Fibroblast of skin of right biceps (primary cell): ENCODE measurements at places on chromosomes 3 and 15.

DNA sequence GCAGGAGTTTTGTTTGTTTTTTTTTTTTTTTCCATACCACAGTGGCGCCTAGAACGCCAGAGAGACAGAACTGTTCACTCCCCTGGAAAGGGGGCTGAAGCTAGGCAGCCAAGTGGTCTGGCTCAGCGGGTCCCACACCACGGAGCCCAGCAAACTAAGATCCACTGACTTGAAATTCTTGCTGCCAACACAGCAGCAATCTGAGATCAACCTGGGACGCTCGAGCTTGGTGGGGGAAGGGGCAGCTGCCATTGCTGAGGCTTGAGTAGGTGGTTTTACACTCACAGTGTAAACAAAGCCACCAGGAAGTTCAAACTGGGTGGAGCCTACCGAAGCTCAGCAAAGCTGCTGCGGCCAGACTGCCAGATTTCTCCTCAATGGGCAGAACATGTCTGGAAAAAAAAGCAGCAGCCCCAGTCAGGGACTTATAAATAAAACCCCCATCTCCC, 29.8 kb downstream of the SPICE1 start:
- no peak for DNase-seq

- no peak for DNase-seq
Observed at GRCh38 chr15:75887178-75887577, 16.5 kb upstream of the FBXO22 start.

DNA sequence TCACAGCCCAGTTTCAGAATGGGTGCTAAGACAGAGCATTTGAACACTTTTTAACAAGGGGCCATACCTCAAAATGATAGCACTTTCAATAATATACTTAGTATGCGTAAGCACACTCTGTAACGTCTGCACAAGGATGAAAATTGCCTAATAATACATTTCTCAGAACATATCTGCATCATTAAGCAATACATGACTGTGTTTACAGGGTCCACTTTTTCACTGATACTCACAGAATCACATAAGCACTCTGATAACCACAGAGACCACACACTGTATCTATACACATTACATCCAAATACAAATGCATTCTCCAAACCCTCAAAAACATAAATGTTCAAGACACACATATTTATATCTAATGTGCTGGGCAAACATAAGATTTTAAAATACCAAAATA, 79.8 kb downstream of the NR1I2 start:
- no peak for DNase-seq

GRCh38 chr3:48748754-48749153, 31.7 kb upstream of the IP6K2 start:
- no peak for DNase-seq

GRCh38 chr3:25151903-25152295, 276.2 kb upstream of the RARB start:
- DNase-seq, result peak; percentile 5

GRCh38 chr15:92184679-92185230, 208.9 kb upstream of the ST8SIA2 start:
- DNase-seq, result no peak

DNA sequence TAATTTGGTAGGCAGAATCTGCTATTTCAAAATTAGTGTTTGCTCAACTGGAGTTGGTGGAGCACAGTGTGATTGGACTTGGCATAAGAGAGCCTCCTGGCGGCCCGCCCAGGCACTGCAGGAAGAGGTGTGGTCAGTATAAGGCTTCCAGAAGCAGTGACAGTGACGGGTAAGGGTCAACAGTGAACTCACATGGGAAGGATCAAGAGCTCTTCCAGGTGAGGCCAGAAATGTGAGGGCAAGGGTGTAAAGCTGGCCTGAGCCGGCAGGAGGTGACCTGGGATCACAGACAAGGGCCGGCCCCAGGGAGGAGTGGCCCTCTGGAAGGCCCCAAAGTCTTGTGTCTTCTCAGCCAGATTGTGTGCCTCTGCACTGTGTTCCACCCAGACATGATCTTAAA, 93.2 kb upstream of the RNF7 start:
- DNase-seq, result peak; percentile 53

DNA sequence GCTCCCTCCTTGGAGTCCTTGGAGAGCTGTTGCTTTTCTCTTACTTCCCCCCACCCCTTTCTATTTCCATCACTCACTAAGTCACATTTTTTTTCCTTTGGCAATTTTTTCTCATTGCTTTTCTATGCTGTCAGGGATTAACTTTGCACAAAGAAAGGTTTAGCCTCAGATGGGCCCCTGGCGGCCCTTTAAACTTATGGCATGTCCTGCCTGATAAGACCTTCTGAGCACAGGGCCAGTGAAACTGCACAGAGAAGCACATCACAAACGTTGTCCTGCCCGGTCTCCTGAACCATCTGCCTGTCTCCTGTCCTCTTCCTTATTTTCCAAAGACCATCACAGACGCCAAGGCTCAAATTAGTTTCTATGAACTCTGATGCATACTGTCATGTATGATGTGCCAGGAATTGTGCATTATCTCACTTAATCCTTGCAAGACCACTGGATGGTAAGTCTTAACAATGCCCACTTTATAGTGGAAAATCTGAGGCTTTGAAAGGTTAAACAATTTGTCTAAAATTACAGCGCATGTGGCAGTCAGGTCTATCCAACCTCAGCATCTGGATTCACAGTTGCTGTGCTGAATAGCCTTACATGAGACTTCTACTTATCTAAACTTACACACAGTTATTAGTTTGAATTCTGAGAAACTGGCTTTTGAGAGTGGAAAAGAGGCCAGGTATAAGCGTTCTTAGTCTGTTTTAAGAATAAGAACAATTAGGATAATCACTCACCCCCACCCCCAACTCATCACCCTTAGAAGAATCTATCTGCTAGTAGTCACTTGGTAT, 648.1 kb downstream of the NTRK3 start:
- no peak for DNase-seq

DNA sequence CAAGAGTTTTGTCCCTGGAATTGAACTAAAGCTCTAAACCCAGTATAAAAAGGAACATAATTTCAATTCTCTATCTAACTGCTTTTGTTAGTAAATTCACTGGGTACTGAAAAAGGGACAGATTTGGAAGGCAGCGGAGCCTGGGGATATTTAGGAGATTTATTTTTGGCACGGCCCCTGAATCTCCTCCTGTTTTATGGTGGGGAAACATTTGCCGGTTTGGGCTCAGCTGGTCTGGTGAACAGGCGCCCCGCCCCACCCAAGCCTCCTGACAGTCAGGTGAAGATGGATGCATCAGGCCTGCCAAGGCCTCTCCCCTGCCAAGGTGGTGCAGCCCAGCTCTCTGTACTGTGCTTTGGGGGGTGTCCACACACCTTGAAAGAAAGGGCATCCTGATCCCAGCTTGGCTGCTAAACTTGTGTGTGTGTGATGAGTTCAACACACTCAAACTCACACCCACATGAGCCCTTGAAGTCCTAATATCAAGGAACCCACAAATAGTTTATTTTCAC, 46.3 kb downstream of the EBLN2 start:
- DNase-seq, result no peak

DNA sequence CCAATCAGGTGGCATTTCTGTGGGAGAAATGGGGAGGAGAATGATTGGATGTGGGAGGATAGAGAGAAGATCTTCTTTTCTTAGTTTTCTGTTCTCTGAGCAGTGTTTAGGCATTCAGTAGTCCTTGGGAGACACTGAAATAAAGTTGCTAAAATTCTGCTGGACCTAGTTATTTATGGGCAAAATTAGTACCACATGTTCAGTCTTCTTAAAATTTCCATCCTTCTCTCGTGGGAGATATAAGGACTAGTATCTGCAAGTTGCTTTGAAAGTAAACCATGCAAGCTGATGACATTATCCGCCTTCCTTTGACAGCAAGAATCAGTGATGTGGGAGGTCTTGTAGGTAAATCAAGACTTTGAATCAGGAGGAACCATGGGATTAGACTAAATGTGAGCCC, 19.9 kb upstream of the CHST2 start:
- DNase-seq, result no peak

DNA sequence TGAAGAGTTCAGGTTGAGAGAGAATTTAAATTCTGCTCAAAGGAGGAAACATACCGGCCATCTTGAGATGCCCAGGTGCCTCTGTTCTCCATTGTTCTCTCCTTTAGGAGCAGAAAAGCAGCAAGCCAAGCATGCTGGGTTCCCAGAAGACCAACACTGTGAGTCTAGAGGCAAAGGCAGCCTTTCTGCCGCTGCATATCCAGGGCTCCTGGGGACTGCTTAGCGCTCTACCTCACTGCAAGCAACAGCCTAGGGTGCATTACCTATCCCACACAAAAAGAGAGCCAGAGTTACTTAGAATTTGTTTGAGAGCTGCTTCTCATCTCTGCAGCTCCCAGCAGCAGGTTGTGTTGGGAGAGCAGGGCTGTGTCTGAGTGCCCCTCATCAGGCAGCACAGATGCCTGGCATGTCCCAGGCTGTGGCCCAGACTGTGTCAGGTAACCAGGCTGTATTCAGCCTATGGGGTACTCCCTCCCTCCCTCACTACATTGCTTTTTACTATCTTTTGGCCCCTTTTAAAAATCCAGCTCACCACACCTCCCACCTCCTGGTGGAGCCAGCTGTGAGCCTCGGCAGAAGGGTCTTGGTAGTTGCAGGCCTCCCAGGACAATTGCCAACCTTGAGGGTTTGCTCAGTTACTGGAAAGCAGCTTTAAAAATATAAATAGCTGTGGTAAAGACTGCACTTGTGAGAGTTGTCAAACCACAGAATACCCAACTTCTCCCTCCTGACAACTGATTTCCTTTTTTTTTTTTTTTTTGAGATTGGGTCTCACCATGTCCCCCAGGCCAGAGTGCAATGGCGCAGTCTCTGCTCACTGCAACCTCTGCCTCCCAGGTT, 30.2 kb downstream of the BCL2L10 start:
- peak; percentile 37 for DNase-seq

DNA sequence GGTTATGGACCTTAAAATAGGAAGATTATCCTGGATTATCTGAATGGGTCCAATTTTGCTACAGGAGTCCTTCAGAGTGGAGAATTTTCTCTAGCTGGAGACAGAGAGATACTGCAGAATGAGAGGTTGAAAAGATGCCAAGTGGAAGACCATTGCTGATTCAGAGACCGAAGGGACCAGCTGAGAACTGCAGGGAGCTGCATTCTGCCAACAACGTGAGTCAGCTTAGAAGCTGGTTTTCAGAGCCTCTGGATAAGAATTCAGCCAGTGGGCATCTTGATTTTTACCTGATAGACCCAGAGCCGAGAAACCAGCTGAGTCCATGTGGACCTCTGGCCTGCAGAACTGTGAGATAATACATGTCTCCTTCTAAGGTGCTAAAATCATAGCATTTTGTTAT, 234.0 kb downstream of the NR2F2 start:
- DNase-seq, result no peak

GRCh38 chr15:76961268-76962011, 29.9 kb downstream of the RCN2 start:
- no peak for DNase-seq

GRCh38 chr3:23601091-23601822, 204.5 kb upstream of the UBE2E1 start:
- no peak for DNase-seq

DNA sequence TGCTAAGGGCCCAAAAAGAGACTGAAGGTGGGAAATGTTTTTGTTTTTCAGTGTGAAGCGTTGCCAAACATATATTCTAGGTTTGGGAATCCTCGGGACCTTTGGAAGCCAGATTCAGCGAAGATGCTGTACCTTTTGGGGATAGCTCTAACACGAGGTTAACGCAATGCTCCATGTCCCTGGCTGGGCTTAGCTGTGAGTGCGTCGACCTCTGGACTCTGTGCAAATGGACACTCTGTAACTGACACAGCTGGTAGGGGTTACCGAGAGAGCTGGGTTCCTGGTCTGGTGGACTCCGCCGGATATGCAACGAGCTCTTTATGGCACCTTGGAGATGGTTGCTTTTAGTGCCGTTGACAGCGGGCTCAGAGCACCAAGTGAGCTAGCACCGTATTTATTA, 724 bp upstream of the SH3GL3 start:
- DNase-seq, result no peak
